ENCODE measurements at places on chromosomes 12 and 14.

- no peak for DNase-seq
These were observed 33.0 kb downstream of the SAV1 start for GRCh38 chr14:50635141-50635540.

DNA sequence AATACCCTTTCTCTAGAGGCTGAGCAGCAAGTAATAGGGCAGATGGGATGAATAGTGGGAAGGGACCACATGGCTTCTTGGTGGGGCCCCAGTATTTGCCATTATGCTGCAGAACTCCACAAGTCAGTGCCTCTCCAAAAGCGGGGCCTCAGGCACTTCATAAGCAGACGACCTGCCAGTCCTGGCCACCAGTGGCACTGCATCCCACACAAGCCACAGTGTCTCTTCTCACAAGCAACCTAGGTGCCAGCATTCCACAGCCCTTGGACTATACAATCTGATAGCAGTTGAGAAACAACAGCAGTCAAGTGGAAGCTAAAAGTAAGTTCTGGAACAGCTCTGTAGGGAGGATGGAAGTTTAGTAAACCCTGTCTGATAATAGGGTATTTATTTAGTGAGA lies 4.2 kb upstream of the SLC8A3 start:
- peak; percentile 37 for DNase-seq

DNA sequence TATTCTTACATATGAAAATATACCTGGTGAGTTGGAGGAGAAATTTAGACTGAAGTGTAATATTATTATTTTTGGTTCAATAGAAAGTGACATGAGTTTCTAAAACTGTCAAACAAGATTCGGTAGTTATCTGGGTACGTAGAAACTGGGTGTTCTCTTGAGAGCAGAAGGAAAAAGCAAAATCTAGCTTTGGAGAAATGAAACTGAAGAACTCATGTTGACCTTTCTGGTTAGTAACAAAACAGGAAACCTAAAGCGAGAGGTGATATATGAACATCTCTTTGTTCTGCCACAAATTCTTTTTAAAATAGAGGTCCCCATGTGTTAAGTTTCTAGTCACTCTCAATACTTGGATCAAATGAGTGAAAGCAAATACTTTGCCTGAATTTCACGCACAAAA lies 401.7 kb downstream of the TRHDE start:
- DNase-seq = no peak

GRCh38 chr12:2380946-2381345 lies 328.2 kb downstream of the CACNA1C start:
- DNase-seq = no peak

- DNase-seq = no peak
These were observed 148.7 kb downstream of the ETV6 start for GRCh38 chr12:11798006-11798708.

GRCh38 chr12:80936353-80936641 lies 1.4 kb downstream of the LIN7A start:
- no peak for DNase-seq

- DNase-seq = no peak
These were observed 60.0 kb downstream of the PPP2R5C start for GRCh38 chr14:101821528-101821927.

DNA sequence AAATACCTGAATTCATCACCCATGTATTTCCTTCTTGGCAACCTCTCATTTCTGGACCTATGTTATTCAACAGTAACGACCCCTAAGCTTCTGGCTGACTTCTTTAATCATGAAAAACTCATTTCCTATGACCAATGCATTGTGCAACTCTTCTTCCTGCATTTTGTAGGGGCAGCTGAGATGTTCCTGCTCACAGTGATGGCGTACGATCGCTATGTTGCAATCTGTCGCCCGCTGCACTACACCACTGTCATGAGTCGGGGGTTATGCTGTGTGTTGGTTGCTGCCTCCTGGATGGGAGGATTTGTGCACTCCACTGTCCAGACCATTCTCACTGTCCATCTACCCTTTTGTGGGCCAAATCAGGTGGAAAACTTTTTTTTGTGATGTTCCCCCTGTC lies 356 bp downstream of the OR4Q2 start:
- no peak for DNase-seq

DNA sequence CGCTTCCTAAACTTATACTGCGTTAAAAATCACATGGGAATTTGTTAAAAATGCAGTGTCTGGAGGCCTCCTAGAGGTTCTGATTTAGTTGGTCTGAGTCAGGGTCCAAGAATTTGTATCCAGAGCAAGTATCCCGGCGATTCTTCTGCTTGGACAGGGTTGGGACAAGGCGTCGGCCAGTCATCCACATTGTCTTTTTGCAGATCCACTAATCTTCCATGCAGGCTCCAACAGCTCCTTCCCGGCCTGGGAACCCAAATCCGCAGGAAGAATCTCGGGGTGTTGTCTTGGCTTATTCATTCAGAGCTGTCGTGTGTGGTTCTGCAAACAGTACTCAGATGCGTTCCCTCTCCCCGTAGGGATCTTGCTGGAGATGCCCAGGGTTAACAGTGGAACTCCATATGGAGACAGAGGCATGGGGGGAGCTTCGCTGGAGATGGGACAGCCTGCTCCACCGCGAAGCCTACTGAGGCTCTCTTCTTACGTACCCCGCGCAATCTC lies 25.3 kb downstream of the GPRC5D start:
- DNase-seq = no peak

DNA sequence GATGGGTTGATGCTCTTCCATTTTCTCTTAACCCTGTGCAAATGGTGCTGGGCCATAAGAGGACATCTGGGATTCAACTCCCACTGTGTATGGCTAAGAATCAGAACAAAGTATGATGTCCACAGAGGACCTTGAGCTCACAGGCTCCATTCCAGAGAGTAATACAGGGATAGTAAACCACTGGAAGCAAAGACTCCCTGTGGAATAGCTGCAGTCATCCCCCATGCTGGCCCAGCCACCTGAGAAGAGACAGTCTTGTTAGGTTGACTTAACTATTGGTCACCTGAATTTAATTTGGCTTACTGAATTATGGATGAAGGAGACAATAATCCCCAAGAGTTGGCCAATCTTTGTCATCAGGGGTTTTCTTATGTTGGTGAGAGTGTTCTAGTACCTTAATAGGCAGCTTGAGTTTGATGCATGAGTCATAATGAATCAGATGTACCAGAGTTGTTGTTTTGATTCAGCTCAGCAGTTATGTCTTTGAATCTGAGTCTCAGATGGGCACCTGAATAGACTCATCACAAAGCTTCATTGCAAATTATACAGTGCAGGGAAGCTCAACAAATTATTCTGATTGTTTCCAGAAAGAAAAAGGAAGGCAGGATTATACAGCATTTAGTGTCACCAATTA lies 122.7 kb downstream of the SSPN start:
- DNase-seq = peak; percentile 76

DNA sequence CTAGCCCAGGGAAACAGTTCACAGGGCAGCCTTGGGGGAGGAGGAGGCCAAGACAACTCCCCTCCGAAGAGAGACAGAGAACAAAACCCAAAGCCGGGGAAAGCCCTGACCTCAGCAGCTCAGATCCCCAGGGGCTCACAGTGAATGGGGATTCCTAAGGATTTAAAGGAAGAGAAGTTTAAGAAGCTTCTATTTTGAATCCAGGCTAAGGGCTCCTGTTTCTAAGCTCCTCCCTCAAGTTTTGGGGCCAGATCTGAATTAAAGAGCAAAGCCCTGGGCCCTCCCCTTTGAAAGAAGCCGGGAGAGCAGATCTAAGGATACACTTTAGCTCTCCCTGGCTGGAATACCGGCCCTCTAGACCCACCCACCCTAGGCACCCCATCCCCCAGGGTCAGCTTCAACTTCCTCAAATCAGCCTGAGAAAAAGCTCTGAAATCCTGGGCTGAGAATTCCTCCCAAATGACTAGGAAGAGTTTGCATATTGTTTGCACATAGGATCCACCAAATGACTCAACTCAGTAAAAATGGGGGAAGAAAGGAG lies 3.9 kb downstream of the KDM2B start:
- no peak for DNase-seq

All from SW480 (cell line).